Choroid plexus epithelial cell (primary cell): ENCODE measurements at places on chromosomes 5 and 9.

DNA sequence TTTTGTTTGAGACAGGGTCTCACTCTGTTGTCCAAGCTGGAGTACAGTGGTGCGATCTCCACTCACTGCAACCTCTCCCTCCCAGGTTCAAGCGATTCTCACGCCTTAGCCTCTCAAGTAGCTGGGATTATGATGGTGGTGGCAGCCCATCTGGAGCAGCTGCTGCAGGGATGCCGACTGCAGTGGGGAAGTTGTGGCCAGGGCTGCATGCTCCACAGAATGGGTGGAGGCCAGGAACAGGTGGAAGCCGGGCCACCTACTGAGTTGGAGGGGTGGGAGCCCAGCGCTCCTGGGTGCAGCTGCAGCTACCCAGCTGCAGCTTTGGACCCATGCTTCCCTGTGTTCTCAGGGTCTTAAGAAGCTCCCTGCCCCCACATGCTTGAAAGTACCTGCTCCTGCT, 99.7 kb downstream of the SCAI start:
- no peak for DNase-seq

- DNase-seq = no peak
These were observed 445.8 kb upstream of the RIOK2 start for GRCh38 chr5:97628807-97629206.

- DNase-seq = no peak
These were observed 34.0 kb upstream of the FGF1 start for GRCh38 chr5:142719836-142720370.

- DNase-seq = no peak
These were observed 213.1 kb downstream of the AGTPBP1 start for GRCh38 chr9:85528607-85529006.

DNA sequence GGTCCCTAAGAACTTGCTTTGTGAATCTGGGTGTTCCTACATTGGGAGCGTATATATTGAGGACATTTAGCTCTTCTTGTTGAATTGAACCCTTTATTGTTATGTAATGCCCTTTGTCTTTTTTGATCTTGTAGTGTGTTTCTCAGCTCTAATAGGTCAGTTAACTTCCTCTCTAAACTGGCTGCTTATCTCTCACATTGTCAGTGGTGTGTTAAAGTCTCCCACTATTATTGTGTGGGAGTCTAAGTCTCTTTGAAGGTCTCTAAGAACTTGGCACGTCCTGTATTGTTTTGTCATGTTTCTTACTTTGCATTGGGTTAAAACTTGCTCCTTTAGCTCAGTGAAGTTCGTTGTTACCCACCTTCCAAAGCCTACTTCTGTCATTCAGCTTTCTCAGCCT, 36.2 kb downstream of the RIC1 start:
- DNase-seq = no peak

GRCh38 chr5:152584103-152584502, 179.0 kb upstream of the NMUR2 start:
- DNase-seq = no peak

DNA sequence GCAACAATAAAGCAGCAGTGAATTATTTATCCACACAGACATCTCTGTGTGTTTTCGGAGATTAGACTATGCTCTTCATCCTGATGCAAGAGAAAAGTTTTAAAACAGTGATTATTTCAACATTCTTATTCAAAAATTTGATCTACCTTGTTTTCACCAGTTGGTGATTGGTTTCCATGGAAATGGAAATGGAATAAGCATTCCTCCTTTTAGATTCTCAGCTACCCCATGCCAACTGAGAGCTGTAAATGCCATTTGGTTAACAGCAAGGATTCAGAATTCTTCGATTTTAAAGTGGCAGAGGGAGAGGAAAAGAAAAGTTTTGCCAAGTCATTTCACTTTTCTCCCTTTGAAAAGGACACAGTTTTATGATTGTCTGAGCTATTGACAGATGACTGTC, 154.7 kb downstream of the PCSK5 start:
- DNase-seq = no peak

DNA sequence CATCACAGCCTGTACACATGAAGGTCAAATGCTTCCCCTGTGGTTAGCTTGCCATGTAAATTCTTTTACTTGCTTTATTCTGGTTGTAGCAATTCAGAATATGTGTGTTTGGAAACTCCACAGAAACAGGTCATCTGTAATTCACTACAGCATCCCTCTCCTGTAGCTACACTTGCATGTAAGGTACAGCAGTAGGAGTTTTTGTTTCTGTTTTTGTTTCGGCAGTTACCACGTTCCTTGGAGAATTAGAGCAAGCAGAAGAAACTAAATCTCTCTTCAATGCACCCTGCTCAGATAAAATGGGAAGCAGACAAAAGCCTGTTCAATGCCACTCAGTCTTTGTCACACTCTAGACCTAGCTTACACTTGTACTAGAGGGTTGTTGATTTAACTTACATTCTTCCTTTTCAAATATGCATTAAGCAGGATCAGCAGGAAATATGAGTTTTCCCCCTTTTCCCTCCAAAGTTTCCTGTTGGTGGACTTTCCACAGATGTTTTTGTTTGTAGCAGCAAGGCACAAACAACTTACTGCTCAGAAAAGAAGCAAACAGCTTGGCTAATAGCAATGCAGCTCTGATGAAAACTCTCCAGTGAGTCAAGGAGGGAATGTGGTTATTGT, 80.9 kb downstream of the YIPF5 start:
- DNase-seq = peak; percentile 66

GRCh38 chr9:132192728-132193127, 30.9 kb downstream of the NTNG2 start:
- DNase-seq = peak; percentile 36

DNA sequence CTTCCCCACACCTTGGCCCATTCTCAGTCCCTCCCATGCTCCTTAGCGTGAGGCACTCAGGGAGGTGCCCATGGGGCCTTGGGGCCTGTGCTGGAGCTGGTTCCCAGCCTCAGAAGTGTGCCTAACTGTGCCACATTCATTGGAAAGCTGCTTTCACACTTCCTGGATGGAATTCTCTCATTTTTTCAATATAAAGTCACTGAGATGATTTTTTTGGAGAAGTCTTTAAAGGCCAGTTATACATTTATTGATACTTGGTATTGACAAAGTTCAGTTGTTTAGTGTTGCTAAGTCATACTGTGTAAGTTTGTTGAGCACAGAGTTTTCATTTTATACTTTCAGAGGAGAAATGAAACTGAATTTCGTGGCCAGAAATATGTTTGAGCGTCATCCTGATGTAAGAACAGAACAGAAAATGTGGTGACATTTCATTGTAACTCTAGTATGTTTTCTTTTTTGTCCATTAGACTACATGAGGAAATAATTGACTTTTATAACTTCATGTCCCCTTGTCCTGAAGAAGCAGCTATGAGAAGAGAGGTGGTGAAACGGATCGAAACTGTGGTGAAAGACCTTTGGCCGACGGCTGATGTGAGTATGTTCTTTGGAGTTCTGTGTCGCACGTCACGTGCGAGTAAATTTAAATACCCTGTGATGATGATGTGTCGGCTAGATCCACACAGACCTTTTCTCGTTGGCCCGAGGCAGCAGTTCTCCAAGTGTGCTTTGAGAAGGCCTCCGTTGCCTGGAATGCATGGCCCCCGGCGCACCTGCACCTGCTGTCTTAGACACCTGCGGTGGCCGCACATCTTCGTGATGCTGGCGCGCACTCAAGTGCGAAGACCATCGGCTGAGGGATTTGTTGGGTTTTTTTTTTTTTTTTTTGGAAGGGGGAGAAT, 24.1 kb downstream of the TENT4A start:
- DNase-seq = no peak

GRCh38 chr5:61339764-61340163, 7.7 kb downstream of the ZSWIM6 start:
- DNase-seq = no peak

DNA sequence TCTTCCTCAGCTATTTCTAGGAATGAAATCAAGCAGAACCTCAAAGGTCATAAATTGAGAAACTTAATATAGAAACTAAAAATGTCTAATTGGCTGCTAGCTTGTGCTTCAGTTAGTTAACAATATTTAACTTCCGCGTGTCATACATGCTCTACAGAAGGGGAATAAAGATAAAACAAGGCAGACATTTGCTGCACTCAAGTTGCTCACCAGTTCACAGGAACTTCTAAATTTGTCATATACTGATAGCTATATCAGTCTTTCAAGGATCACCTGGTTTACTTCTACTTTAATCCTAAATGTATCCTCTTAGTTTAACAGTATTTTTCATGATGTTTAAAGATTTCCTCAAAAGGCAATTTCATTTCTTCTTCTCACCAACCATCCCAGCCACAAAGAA, 8.4 kb downstream of the CCNH start:
- DNase-seq = no peak

DNA sequence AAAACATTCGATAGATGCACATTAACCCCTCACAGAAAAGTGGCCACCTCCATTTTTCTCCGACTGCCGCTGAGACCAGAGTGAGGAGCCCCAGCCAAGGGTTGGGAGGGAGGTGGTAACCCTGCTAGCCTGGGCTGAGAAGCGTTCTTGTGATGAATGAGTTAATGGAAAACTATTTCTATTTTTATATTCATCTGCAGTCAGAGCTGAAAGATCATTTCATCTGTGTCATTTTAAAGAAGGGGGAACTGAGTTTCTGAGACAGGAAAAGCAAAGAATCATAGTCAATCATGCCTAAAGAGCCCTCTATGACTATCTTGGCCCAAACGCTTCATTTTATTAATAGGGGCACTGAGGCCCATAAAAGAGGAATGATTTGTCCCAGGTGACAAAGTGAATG, 229.5 kb downstream of the PAPPA start:
- no peak for DNase-seq

GRCh38 chr9:137809040-137809576, 68.5 kb upstream of the CACNA1B start:
- DNase-seq = no peak

DNA sequence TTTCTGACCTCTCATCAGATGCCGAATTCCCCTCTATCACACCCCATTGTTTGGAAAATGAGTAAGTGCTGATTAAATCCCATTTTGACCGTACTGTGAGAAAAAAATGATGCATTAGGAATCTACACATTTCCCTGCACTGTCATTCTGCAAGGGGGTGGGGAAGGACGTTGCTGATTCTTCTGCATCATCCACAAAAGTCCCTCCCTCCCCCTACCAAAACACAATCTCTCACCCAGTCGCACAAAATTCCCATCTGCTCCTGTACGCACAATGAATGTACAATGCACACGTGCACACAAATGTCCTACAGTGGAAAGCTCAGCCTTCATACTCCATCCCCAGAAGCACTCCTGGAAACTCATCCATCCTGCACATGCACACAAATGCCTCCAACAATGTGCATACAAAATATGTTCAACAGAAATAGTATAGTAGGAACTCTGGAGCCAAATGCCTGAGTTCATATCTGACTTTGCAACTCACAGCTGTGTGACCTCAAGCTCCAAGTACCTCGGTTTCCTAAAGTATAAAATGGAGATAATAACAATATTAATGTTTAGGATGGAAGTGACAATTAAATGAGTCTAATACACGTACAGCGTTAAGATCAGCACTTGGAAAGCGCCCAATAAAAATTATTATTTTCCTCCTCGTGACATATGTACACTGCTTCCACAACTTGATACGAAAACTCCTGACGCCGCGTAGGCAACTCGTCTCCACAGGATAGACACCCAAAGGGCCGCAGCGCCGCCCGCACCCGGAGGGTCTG, 809 bp downstream of the TNIP1 start:
- DNase-seq = peak; percentile 63

DNA sequence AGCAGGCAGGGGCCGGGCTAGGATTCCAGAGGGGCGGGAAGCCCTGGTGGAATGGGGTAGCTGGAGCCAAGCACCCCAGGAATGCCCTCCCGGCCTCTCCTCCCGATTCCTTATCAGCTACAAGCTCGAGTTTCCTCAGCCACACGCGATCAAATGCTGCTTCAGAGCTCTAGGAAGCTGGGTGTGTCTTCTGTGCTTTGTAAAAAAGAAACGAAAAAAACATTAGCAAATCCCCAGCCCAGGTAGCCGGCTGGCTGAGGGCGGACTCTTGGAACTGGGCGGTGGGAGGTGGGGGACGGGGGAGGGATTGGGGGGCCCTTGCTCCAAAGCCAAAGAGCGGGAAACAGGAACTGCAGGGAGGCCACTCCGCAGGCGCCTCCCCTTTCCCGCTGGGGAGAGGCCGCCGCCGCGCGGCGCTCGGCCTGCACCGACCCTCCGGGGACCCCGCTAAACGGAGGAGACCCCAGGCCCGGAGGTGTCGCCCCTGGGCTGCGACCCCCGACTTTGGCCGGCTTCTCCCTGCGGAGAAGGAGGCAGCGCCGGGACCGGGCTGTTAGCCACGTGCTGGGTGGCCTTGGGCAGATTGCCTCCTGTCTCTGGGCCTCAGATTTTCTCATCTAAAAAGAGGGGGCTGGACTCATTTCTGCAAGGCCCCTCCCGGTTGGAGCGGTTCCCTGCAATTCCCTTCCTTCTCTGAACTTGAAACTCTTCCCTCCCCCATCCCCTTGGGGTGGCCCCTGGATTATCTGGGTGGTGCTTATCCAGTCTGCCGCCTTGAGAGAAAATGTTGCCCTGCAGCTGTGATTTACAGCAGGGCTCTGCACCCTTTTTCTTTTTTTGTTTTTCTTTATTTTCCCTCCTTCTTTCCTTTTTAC, 40.9 kb upstream of the FABP6 start:
- DNase-seq = peak; percentile 73

DNA sequence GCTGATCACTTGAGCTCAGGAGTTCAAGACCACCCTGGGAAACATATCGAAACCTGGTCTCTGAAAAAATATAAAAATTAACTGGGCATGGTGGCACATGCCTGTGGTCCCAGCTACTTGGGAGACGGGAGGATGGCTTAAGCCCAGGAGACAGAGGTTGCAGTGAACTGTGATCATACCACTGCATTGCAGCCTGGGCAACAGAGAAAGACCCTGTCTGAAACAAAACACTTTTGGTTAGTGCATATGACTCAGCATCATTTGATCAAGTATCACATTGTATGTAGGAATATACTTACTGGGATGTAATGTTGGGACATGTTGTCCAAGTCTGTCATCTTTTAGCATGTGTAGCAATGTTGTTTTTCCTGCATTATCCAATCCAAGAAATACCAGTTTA, 12.0 kb downstream of the SAR1B start:
- no peak for DNase-seq

- DNase-seq = peak; percentile 23
These were observed 44.0 kb upstream of the XPA start for GRCh38 chr9:97740848-97741821.

GRCh38 chr5:121967187-121967586, 5.4 kb downstream of the SRFBP1 start:
- DNase-seq = peak; percentile 80

DNA sequence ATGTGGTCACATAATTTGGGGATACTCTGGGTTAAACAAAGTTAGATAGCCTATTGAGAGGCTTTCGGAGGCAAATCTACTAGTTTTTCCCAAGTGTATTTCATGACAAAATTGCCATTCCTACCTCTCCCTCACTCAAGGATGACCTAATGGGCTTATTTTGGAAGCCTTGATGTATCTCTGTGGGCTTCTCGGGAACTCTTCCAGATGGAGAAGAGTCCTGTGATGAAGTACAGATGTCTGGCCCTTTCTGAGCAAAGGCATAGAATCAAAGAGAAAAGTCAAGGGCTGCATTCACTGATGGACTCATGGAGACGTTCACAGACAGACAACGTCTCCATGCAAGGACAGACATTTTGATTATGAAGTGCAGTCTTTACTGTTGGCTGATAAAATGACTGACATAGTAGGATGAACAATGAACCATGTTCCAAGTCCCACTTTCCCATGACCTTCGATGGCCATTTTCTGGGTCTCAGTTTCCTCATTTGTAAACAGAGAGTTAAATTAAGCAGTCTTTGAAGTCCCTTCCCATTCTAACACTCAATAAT, 347.2 kb upstream of the CD180 start:
- DNase-seq = no peak
